ENCODE measurements at places on chromosomes 7 and 10.
A peak's percentile ranks its signal among the peaks of the same experiment; 100 is the strongest.

- DNase-seq, result no peak
Observed at GRCh38 chr10:79142522-79143309, 74.0 kb downstream of the ZMIZ1 start.

DNA sequence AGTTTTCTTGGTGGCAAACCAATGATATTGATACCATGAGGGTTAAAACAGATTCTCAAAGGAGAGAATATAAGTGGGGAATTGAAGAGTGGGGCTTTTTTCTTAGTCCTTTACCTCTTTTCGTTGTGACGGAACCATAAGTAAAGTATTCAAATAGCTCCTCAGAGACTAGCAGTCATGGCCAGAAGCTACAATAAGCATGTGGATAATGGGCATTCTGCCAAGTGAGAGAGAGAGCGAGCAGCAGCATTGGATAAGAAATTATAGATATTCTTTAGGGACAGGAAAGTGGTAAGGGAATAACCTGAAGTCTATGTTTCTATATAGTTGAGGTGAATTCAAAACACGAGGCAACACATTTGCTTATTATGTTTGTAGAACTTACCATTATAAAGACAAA is 235.1 kb downstream of the SEMA3E start:
- peak; percentile 35 for DNase-seq

GRCh38 chr7:45712872-45713668 is 138.9 kb downstream of the ADCY1 start:
- no peak for DNase-seq

- DNase-seq, result no peak
Observed at GRCh38 chr10:125056161-125057132, 103.9 kb downstream of the CTBP2 start.

- no peak for DNase-seq
Observed at GRCh38 chr10:132151286-132151950, 35.3 kb upstream of the DPYSL4 start.

DNA sequence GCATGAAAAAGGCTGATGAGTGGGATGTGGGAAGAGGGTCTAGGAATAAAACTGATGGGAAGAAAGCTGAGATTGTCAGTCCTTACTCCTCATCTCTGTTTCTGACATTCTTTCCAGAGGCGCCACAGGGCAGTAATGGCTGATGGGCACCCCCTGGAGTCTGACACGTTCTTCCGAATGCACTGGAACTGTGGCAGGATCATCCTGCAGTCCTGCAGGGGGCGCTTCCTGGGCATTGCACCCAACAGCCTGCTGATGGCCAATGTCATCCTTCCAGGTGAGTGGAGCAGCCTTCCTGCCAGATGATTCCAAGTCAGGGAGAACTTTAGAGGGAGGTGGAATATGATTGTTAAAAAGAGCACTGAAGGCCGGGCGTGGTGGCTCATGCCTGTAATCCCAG is 4.8 kb downstream of the FSCN3 start:
- DNase-seq, result no peak

DNA sequence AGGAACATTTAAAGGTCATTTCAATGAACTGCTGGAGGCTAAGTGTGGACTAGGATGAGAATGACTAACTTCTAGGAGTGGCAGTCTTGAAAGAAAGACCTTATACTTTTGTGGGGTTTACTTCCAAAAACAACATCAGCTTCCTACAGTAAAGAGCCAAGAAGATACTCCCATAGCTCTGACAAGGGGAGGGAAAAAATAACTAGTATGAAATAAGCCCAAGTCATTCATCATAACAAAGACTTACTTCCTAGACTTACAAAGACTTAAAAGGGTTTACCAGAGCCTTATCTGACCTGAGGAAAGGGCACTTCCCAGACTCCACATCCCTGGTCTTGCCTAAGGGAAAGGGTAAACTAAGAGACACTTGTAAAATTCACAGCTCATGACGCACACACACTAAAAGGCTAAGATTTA is 31.7 kb downstream of the ARHGAP12 start:
- DNase-seq, result peak; percentile 63

GRCh38 chr7:4861673-4862072 is at the start of gene PAPOLB:
PAPOLB (minus strand) TSS chr7:4862030; CDS start chr7:4861810, 220 bp downstream.
- DNase-seq, result peak; percentile 54

DNA sequence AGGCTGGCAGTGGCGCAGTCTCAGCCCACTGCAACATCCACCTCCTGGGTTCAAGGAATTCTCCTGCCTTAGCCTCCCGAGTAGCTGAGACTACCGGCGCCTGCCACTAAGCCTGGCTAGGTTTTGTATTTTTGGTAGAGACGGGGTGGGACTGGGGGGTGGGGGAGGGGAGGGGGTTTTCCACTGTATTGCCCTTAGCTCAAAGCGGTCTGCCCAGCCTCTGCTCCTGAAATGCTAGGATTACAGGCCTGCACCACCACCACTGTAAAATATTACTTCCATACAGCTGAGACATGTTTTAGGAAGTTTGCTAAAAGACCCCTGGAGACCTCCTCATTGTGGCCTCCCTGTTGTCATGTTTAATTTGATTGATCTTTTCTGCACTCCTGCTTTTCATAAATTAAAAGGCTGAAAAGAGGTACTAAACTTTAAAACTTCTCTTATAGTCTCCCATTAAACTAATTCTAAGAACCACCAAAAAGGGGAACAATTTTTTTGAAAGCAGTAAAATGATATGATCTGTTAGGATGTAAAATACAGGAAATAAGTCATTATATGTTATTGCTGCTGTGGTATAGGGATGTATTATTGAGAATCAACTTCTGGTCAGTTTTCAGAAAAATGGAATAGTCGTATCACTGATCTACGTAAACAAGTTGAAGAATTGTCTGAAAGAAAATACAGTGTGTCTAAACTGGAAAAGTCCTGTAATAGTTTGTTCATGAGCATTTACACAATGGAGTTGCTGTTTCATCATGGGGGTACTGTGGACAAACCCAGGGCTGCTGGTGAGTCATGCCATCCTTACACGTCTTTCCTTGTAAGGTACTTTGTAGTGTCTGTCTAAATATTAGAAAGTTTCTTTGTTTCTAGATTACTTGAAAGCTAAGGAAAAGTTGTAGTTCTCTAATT is 72.9 kb upstream of the TMEM248 start:
- peak; percentile 51 for DNase-seq

GRCh38 chr7:604884-605531 is 85.4 kb upstream of the PDGFA start:
- no peak for DNase-seq

GRCh38 chr10:968546-969199 is 19.6 kb upstream of the GTPBP4 start:
- DNase-seq, result no peak

DNA sequence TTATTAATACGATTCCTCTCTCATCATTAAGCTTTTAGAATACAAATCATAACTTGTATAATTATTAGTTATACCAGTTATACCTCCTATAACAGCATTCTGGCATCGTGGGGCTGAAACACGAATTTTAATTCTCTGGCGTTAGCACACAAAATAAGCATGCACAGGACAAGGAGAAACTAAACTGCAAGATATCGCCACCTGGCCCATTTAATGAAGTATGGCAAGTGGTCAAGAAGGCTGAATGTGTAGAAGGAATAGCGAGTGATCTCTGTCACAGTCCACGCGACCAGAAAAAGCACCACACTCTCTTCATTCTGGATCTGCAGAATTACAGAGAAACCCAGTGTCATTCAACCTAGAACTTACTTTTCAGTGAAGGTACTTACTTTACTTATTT is 18.1 kb downstream of the HACD1 start:
- DNase-seq, result peak; percentile 52

DNA sequence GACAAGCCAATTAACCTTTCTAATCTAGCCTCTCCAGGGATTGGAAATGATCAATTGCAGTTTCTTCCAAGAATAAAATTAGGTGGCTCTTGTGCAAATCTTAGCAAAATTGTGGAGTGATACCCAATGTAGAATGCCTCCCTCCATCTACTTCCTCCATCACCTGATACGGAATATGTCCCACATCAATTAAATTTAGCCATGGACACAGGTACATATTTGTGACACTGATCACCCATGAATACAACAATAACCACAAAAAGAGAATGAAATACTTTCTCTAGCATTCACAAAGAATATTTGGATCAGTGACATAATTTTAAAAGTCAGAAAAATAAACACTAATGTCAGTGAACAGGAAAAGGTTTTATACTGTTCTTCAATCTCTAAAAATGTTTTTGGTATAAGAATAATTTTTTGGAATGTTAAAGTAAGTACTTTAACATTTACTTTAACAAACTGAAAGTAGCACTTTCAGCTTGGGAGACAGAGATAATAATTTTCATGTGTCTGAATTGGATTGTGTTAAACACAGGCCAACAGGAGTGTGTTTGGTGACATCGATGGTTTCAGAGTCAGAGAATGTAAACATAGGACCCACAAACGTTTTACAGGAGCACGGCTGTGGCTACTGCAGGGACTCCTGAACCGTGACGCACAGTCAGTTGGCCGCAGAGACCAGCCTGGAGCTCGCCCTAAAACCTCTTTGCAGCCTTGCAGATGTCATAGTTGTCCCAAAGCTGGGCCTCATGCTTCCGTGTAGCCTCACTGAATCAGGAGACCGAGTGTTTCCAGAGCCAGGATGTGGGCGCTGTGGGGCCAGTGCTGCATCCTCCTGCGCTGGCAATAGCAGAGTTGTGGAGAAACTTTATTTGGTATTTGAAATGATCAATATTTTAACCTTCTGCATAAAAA is 7.2 kb downstream of the RBM20 start:
- peak; percentile 70 for DNase-seq

DNA sequence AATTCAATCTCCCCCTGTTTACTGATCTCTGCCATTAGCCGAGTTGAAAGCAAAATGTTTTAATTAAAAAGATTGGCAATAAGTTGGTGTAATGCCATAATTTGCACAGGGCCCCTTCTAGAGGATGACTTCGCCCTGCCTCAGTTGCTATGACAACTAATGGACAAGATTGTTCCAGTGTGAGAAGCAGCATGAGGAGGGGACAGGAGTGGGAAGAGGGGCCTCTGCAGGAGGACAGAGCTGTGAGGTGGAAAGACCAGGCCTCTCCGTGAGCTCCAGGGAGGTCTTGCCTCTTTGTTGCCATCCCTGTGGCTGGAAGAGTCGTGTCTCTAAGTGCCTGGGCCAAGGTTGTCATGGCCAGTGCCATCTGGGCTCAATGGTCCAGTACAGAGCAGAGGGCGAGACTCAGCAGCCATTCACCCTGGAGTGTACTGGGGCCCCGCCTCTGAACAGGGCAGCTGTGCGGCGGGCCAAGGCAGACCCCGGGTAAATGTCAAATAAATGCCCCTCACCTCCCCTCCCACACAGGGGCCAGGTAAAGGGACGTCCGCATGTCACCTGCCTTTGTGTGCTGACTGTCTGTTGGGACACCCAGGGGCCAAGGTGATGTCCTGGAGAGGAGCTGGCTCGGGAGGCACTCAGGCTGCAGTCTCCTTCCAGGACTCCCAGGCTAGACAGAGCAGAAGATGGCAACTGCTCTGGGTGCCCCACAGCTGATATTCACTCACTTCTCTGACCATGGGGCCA is 97.0 kb upstream of the RET start:
- no peak for DNase-seq

GRCh38 chr10:127414024-127414423 is 135.1 kb upstream of the NPS start:
- DNase-seq, result no peak

DNA sequence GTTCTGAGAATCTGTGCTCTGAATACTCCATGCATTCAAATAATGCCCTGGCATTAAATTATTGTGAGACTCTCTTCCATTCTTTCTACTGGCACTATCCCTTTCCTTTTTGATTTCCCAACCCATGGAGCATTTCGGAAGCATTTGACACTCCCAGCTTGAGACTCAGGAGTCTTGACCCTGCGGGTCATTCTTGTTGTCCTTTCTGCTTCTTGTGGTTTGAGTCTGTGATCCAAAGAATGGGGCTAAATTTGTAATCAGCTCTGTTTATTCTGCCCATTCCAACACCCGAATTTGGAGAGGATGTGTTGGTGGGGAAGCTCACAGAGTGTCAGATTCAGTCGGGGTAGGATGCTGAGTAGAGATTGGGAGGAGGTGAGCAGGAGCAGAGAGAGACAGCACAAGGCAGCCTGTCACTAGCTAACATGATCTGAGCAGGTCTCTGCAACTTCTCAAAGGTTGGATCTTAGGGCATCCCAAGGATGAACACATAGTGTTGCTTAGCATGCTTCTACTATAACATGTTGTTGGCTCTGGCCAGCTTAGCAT is 80.4 kb upstream of the BMPER start:
- DNase-seq, result peak; percentile 69

DNA sequence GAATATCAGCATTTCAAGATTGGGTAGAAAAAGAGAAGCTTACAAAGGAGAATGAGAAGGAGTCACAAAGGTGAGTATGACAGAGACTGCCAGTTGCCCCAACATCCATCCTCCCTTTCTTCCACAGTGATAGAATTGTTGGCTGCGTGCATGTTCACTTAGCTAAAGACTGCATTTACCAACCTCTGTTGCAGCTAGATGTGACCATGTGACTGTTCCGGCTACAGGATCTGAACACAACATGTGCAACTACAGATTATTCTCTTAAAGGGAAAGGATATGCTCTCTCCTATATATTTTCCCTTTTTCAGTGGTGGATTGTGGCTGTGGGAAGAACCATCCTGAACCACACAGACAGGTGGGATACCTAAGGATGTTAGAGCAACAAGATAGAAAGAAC is 60.5 kb upstream of the ZNRF2 start:
- DNase-seq, result no peak

- DNase-seq, result no peak
Observed at GRCh38 chr10:30840395-30841050, 191.1 kb downstream of the ZNF438 start.

GRCh38 chr10:344582-345200 is 209.4 kb downstream of the ZMYND11 start:
- no peak for DNase-seq

DNA sequence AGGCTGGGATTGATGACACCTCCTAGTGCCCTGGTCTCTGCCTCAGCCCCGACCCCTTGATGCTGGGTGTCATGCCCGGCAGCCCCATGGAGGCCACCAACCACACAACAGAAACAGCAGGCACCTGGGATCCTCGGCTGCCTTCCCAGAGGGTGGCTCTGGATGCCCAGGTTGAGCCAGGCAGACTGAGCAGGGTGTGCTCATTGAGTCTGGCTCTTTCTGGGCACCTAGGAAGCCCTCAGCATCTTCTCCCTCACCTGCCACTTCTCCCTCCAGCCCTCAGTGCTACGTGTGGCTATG is 484.5 kb upstream of the MGMT start:
- no peak for DNase-seq

- DNase-seq, result peak; percentile 33
Observed at GRCh38 chr10:78178940-78179339, 145.3 kb downstream of the RPS24 start.

- peak; percentile 65 for DNase-seq
Observed at GRCh38 chr10:14820010-14820774, 17.6 kb downstream of the CDNF start.
